ENCODE measurements at places on chromosomes 1 and 21.
A peak's percentile ranks its signal among the peaks of the same experiment; 100 is the strongest.

- no peak for DNase-seq
Observed at GRCh38 chr1:60742339-60742738, 340.0 kb upstream of the NFIA start.

GRCh38 chr1:233945979-233946378 is 41.5 kb downstream of the SLC35F3 start:
- no peak for DNase-seq

GRCh38 chr1:29675481-29676263 is 439.4 kb downstream of the PTPRU start:
- DNase-seq: no peak

DNA sequence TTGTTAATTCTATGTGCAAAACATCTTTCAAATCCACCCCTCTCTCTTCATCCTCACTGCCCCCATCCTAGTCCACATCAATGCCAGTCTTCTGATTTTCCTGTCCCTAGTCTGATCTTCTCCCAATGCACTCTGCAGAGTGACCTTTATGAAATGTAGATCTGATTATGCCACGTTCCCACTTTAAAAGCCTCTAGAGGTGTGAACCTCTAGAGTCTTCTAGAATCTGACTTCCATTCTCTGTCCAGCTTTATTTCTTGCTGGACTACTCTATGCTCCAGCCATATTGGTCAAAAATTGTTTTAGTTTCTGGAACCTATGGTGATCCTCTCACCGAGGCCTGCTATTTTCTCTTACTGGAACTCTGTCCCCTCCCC is 32.5 kb downstream of the ZNF648 start:
- DNase-seq: no peak

DNA sequence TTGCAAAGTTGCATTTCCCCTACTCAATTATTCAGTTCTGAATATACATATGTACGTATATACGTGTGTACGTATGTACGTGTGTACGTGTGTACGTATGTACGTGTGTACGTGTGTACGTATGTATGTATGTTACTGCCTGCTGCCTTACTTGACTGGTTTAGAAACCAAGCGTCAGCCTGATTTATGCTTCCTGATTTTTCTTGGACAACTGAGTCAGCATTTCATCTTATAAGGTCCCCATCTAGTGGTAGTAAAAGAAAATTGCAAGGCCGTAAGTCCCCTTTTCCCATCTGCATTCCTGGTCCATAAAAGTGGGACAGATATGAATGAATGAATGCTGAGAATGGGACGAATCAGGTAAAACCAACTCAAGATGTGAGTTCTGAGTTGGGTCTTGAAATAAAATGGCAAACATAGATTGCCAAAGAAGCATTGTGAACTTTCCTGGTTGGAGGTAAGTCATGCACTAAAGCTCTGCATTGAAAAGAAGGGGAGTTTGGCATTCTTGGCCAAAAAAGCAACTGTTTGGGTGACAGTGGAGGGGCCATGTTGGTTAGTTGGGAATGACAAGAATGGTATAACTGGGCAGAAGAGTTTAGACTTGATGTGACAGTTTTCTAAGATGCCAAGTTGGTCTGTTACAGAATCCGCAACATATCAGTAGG is 76.4 kb upstream of the DNAH14 start:
- no peak for DNase-seq

DNA sequence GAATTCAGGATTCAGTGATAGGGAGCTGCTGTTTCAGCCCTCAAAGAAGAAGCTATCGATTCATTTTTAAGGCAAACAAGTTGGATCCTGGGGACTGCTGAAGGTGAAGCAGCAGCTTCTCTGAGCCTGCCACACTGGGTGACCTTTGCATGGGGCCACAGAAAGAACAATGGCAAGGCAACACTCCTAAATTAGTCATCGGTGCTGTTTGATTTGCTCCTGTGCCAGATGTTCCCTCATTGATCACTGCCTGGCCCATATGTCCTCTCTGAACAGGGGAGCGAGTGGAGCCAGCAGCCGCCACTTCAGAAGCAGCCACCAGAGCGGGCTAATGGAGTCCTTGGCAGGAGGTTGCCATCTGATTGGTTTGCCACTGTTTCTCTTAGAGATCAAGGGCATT is 391.5 kb downstream of the NTNG1 start:
- DNase-seq: no peak

DNA sequence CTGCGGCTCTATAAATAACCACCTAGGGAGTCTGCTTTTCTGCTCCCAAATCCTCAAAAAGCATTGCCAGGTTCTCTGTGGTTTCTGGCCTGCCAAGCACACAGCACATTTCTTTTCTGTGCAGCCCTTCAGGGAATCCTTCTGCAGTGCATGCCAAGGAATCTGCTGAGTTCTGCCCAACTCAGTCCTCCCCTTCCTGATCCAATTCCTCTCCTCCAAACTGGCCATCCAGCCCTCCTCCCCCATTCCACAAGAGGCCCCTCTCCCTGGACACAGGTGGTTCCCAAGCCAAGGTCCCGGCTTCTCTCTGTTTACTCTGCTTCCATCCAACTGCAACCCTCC is 61.8 kb downstream of the HIVEP3 start:
- no peak for DNase-seq

- DNase-seq: no peak
Observed at GRCh38 chr1:116323491-116323890, 49.6 kb upstream of the ATP1A1 start.

GRCh38 chr1:6205849-6206519 is at the start of gene RNF207:
Gene RNF207, plus strand, starts transcription at chr1:6206119. Its CDS starts 417 bp downstream, at chr1:6206536.
- peak; percentile 29 for DNase-seq

DNA sequence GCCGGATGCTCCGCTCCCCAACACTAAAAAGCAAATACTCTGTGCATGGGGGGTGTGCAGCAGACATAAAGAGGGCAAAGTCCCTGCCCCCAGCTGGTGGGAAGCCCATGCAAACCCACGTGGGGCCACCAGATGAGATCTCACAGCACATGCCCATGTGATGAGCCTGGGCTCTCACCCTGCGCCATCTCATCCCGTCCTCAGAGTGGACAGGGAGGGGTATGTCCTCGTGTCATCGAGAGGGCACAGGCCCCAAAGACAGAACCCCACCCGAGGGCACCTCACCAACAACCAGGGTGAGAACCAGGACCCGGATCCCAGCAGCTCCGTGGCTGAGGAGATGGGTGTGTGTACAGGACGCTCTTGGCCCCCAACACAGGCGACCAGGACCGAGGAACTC is 25.1 kb upstream of the ARHGEF16 start:
- DNase-seq: no peak

DNA sequence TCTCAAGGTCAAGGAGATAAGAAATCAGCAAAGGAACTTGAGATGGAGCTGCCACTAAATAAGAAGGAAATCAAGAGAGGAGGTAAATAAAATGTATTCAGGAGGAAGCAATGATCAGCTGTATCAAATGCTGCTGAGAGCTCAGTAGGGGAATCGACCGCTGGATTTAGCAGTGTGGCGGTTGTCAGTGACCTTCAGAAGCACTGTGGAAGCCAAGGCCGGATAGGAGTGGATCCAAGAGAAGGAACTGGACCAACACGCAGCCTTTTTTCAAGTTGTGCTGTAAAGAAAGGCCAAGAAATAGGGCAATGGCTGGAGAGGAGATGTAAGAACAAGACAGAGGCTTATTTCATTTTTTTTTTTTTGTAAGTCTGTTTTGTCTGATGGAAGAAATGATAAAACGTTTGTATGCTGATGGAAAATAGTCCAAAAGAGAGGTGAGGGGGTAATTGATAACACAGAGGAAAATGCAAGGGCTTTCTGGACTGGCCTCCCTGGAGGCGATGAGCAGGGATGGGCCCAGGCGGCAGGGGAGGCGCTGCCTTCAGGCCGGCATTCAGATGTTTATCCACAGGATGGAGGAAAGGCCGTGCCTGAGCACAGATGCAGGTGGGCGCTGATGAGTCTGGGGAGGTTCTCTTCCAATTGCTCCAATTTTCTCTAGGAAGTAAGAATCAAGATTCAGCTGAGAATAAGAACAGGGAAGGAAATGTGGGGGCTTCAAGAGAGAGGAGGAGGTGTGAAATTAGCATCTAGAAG is 17.5 kb upstream of the FAM43B start:
- no peak for DNase-seq

GRCh38 chr1:60898987-60899386 is 183.4 kb upstream of the NFIA start:
- no peak for DNase-seq

DNA sequence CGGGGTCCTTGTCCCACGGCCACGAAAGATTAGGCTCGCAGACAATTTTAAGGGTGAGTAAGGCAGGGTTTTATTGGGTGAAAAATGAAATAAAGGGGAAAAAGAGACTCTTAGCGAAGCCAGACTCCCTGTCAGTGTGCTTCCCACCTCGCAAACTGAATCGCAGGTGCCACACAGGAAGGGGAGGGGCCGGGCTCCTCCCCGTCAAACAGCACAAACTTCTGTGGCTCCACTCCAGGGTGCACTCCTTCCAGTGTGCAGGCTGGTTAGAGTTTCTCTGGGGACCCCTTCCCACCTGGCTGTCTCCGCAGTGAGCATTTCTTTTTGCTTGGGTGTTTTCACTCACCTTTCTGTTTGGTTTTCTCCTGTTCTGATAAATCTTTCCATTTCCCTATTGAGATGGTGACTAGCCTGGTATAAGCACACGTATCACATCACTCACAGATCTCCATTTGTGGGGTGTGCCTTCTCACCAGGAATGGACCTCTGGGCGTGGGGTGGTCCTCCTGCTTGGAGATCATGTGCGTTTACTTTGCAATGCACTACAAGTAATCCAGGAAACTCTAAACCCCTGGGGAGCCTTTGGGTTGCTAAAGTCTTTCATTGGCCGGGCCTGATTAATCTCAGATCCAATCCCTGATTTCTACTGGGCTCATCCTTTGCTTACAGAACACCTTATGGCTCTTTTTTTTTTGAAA is 37.6 kb upstream of the GALNT2 start:
- no peak for DNase-seq

DNA sequence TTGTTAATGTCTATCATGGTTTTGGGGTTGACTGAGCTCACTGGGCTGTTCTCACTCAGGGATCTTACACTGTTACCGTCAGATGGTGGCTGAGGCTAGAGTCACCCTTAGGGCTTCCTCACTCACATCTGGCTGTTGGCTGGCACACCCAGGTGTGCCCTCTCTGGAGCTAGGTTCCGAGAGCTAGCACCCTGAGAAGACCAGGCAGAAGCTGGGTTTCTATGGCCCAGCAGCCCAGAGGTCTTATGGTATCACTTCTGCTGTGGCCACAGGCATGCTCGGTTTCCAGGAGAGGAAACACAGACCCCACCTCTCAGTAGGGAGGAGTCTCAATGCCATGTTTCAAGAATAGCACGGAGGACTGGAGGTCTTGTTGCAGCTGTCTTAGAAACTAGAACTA is 20.7 kb upstream of the KIF1B start:
- DNase-seq: no peak

- DNase-seq: no peak
Observed at GRCh38 chr1:99645699-99646531, at the start of gene PALMD. Gene PALMD, plus strand, starts transcription at chr1:99646113. Its CDS starts 205 bp downstream, at chr1:99646318.

- no peak for DNase-seq
Observed at GRCh38 chr1:39865762-39866161, 17.5 kb downstream of the TRIT1 start.

GRCh38 chr1:16009030-16009460 is 5.0 kb downstream of the SRARP start:
- peak; percentile 50 for DNase-seq

GRCh38 chr1:175887521-175887920 is 144.1 kb upstream of the TNR start:
- DNase-seq: no peak

GRCh38 chr1:243991650-243992049 is 59.4 kb upstream of the ZBTB18 start:
- DNase-seq: no peak

GRCh38 chr1:29361686-29362085 is 125.4 kb downstream of the PTPRU start:
- no peak for DNase-seq

- no peak for DNase-seq
Observed at GRCh38 chr1:68213843-68214242, 18.5 kb downstream of the WLS start.
